ENCODE measurements at places on chromosomes 1 and 21. TPM values are rescaled to one million over a fixed set of nuclear protein-coding genes. Genes with fewer than 3 reads are reported as not detected.

DNA sequence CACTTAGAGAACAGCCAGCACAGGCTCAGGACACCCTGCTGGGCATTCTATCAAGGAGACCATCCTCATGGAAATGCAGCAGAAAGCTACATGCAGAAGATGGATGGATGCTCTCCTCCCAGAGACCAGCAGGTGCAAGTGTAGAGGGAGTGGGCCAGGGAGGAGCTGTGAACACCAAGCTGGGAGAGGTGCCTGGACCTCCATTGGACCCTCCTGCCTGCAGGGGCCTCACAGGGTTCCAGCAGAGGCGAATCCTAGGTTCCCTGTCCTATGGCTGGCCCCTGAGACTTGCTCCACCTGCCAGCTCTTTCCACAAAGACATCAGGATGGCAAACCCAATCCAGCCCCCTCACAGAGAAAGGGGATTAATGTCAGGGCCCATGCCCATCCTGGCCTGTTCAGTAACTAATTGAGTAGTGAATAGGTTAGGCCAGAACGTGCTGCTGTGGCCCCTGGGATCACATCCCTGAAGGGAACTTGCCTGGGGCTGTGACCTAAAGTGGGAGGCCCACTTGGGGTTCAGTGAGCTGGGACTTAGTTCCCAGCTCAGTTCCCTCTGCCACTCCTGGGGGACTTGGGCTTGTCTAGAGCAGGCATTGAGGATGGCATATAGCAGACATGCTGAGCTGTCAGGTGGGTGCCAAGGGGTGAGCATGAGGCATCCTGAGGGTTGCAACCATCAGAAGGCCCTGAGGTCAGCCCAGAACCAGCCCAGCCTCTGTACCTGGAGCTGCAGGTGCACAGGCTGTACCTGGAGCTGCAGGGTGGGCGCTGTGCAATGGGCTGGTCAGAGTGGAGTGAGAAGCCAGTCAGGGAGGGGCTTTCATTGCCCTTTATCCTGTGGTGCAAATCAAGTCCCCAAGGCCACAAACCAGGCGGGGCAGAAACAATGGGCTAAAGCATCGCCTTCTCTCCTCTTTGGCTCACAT is 22.9 kb upstream of the ZNF678 start:
- DNase-seq, result no peak

GRCh38 chr1:45016090-45016697 is 4.1 kb downstream of the UROD start:
- DNase-seq, result no peak

LCE3E gene
- total RNA-seq, result not detected

TUT4 gene
- total RNA-seq, result 38.2 TPM

DNA sequence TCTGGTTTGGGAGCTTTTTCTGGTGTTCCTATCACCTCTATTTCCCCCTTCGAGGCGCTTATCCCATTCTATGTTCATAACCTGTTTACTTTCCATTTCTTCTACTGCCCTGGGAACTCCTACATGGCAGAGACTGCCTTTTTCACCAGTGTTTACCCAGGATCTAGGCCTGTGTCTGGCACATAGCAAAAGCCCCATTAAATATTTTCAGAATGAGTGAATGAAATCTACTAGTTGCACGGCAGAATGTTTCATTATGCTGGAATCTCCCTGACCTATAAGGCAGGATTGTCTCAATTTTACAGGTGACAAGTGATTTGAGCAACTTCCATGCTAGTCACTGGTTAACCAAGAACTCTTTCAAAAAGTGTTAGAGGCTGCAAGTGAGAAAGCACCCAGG is 70.1 kb downstream of the PGM1 start:
- no peak for DNase-seq

Measured in thoracic aorta (tissue), 2 donors.